ENCODE measurements at places on chromosomes 11 and 22. TPM values are rescaled to one million over a fixed set of nuclear protein-coding genes. Genes with fewer than 3 reads are reported as not detected.

The NELL1 gene
- total RNA-seq = 0.31 TPM

The SPINDOC gene
- total RNA-seq = 10.9 TPM

The IL10RA gene
- total RNA-seq = 37.2 TPM

The FKBP2 gene
- total RNA-seq = 76.0 TPM

DNA sequence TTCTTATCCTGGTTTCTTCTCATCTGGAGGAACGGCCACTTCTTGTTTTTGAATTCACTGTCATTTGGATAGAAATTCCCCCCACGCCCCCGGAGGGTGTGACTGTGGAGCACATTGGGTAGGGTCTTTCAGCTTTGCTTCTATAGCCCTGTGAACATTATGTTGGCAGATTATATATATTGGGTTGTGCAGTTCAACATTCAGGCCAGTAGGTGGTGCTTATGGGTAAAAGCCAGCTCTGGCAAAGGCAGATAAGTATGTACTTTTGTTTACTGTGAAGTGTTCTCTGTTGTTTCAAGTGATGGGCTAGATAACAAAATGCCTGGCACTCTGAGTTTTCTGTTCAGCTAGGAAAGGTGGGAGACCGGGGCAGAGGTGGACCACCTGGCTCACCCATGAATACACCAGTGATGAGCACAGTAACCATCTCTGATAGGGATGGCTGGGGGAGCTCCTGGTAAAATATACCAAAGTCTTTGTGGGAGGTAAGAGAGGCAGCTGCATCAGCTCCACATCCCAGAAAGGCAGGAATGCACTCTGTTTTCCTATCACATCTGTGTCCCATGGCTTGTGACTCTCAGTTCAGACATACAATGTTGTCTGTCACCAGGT, 1348.2 kb upstream of the RAG2 start:
- H3K27me3 ChIP-seq = no peaks in the 10 kb centered on the region
- H3K36me3 ChIP-seq = no peaks in the 10 kb centered on the region
- H3K4me3 ChIP-seq = no peak overlapping the region
- DNase-seq = peak; percentile 46

All from kidney (tissue), 22 donors.